ENCODE measurements at places on chromosomes 5 and 9.

DNA sequence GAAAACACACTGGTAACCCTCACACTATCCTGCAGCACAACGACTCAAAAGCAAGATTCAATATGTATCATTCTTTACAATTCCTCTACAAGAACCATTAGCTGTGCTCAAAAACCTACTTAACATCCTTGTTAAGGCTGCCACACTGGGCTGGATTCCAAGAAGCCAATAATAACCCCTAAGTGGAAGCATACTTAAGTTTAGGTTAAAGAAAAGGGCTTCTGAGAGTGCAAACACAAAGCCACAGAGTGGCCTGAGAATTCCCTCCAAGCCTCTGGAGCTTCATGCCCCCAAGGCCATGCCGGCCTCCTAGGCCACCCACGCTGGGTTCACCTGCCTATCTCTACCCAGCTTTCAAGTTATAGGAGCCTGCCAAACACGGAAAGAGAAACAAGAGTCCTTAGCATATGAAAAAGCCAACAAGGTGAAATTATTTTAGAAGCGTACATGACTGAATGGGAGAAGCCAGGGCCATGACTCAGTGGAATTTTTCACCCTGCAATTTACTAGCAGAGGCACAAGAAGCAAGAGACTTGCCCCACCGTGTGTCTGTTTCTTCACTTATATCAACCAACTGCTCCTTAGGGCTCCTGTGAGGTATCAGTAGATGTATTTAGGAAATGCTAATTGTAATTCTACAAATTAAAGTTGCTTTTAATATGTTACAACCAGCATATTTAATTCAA is 293.0 kb downstream of the SPOCK1 start:
- no peak for DNase-seq

DNA sequence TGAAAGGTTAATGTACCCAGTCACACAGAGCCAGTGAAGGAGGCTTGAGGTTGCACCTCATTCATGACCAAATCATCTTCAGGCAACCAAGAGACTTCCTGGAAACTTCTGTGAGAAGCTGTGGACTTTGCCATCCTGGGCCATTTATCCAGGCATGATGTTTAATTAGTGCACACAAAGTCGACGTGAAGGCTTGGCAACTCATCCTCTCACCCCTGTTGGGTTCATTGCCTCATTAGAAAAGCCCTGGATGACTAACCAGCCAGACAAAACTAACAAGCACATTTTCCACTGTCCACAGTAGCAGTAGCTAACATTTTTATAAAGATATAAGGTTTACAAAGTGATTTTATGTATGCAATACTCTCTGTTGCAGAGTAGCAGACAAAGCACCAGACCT is 65.7 kb upstream of the ZNF462 start:
- no peak for DNase-seq

DNA sequence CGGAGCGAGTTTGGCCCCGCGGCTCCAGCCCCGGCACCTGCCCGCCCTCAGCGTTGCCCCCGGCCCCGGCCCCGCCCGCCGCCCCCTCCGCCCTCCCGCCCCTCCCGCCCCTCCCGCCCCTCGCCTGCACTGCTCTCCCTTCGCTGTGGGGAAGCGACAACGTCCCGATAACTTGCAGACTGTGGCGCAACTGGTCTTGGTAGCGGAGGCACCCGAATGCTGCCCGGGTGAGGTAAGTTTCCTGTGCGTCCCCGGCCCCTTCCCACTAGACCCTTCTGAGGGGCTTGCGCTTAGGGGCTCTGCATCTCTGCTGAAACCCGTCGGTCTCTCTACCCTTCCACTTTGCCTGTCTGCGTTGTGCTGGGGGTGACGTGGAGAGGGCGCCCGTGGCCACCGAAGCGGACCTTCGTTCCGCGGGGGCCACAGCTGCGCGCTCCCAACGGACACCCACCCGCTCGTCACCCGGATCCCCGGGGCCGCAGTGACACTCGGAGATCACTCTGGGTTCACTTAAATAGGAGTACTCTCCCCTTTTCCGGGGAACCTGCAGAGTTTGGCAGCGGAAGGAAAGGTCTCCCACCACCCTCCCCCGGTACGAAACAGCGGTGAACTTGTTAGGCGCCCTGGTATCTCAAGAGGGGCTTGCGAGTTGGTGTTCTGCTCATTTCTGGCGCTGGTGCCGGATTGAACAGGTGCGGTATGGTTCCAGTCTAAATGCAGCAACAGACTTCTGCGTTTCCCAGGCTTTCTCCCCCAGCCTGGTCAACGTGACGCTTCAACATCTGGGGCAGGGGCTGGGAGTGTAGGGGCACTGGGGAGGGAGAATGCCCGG is 707 bp downstream of the PIP5K1B start:
- DNase-seq, result peak; percentile 90

DNA sequence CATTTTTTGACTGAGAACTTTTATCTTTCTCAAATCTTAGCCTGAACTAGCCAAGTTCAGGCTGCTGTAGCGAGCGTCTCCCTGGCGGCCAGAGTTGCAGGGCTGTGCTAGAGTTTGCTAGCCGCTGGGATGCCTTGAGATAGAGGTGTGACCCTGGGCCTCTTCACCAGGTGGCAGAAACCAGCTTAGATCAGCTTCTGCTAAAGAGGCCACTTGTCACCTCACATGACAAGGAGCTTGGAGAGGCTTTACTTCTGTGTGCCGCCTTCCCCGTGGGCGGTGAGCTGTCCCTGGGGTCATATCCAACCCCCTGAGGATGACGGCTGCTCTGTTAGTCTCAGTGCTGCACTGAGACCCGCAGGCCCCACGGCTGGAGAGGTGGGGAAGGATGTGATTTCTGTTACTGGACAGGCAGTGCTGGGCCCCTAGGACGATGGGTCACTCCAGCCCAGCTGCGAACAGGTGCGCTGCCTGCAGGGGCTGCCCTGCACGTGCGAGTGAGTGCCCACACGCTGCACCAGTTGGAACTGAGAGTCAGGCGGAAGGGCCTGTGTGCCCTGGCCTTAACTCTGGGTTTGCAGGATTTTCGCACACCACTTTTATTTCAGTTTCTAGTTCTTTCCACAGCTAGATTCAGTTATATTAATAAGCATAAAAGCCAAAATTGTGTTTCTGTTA is 63.8 kb downstream of the EHMT1 start:
- no peak for DNase-seq

DNA sequence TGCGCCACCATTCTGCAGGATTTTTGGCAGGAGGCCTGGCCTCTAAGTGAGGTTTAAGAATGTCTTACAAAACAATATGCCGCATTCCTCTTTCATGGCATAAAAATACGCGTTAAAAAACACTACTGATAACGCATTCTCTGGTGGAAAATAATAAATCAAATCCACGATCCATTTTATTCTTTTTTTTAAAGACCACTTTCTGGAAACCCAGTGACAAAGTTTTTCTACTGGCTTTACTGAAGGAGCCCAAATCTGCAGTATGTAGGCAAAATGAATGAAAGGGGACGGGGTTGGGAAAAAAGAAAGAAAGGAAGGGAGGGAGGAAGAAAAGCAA is 2.0 kb downstream of the SV2C start:
- DNase-seq, result no peak

DNA sequence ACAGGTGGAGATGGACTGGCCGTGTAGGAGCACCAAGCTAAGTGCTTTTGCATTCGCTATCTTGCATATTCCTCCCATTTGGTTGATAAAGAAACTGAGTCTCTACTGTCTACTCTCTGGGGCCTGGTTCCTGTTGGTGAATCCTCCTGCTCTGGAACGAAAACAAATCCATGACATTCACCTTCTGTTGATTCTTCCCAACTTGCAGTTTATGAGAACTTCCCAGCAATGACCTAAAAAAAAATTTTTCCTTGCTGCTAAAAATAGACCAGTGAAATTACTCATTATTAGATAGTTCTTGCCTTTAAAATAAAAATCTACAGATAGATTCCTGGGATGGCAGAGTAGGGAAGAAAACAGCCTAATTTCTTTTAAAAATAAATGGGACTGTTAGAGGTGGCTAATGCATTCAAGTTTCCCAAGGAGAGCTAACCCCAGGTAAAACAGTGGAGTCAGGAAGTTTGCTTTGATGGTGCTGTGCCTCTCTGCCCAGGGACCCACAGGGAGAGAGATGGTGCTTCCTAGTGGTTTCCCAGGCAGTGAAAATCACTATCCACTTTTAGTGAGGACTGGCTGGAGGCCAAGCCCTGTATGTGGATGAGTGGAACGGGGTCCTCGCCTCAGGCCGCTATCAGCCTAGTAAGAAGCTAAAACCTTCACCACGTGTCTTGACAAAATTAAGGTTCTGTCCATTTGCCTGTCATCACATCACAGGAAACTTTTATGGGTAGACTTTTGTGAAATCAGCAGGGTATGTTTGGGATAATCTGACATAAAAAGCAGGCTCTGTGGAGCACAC is 68.4 kb upstream of the NR3C1 start:
- DNase-seq, result no peak

GRCh38 chr5:76855961-76856360 is 6.1 kb downstream of the S100Z start:
- DNase-seq, result no peak

DNA sequence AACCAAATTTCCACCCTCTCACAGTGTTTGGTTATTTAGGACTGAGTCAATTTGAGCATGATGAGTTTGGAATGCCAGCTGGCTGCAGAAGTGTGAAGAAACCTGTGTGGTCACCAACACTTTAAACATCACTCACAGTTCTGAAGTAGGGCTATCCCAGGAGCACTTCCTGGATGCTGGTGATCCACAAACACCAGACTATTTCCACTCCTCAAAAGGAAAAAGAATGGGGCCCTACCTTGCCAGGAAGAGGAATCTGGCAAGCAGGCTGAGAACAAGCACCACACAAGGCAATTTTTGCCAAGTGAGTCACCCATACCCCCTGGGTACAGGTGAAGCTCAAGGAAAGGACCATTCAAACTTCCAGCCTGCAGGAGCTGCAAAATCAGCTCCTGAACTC is 294.2 kb upstream of the PTGER4 start:
- no peak for DNase-seq

DNA sequence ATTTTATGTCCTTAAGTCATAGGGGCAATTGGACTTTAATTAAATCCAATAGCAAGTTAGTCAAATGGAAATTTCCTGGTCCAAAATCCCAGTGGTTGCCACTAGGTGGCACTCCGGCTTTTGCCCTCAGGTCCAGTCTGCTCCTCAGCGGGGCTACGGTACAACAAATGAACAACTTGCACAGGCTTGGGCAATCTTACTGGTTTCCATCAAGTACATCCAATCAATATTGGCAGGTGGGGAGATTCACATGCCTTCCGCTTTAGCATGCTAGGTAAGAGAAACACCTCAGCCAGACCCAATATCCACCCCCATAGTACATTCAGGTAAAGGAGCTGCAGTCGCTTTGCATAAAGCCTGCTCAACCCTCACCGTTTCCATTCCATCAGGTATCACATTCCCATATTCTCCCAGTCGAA is 6.3 kb upstream of the MXD3 start:
- peak; percentile 86 for DNase-seq

DNA sequence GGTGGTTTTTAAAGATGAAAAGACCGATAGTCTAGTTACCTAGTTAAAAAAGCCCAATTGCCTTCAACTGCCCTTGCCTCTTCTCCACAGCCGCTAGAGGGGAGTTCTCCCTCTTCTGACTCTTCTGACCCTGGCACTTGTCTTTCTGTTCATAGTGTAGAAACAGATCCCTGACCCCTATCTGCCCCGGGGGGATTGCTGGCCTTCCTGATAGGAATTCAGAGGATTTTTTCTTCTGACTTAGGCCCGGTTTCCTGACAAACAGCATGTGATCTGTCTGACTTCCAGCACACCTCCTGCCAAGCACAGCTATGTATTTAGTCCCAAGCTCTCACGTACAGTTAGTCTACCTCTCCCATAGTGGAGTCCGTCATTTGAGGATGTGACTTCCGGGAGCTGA is 5.0 kb upstream of the TMEM268 start:
- DNase-seq, result no peak

DNA sequence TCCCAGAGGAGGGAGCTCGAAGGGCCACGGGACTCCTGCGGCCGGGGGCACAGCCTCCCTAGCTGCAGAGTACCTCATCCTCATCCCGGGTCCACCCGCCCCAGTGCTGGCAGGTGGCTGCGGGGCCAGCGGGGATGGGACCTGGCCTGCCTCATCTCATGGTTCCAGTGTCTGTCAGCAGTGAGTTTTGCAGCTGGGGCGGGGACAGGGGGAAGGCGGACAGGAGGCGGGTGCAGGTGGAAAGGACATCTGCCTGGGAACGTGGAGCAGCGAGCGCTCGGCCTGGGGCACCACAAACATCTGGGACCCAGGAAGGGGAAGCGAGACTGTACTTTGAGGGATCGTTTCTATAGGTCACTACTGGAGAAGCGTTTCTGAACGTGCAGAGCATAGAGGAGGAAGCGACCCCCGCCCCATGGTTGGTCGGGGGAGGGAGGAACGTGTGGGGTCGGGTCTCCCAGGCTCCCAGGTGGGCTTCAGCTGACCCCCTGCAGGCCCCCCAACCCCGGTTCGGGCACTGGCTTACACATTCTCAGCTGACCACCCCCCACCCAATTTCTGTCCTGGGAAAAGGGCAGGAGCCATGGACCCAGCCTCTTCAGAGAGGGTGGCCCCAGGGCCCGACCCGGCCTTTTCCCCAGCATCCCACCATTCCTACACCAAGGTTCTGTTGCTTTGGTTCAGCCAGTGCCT is 56.5 kb upstream of the NOTCH1 start:
- DNase-seq, result no peak

DNA sequence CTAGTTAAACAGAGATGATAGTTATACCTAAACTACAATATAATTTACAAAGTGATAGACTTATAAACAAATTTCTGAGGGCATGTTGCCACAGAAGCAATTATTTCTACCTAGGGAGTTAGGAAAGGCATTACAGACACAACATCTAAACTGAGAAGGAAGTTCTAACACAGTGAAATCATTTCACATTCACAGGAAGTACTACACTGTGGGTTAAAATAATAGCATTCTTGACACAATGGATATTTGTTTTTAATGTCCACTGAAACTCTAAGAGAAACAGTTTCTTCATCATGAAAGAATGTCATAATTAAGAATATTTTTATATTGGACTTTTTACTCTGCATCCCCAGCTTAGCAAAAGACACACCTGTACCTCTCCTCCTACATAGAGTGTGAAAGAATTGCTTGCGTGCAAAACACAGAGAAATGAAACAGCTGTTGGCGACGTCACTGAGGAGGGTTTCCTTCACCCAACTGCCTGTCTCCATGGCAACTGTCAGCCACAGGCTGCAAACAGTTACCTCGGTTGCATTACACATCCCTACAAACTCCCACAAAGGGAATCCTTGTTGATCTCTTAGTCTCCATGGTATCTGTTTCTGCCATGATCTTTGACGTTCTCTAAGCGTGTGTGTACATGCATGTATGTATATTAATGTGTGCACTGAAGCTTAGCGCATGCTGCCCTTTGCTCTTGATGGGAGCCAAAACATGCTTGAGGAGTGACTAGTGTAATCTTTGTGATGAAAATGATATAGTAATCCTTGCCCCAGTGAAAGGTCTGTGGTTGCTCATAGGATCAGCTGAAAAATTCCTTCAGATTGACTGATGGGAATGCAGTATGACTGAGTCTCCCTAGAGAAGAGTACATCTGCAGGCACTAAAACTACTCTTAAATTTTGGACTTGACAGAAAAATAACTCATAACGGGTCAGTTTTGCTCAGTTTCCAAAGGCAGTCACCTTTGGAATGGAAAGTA is 168.5 kb downstream of the ACTL7B start:
- DNase-seq, result no peak
